ENCODE measurements at places on chromosomes 4 and X.

DNA sequence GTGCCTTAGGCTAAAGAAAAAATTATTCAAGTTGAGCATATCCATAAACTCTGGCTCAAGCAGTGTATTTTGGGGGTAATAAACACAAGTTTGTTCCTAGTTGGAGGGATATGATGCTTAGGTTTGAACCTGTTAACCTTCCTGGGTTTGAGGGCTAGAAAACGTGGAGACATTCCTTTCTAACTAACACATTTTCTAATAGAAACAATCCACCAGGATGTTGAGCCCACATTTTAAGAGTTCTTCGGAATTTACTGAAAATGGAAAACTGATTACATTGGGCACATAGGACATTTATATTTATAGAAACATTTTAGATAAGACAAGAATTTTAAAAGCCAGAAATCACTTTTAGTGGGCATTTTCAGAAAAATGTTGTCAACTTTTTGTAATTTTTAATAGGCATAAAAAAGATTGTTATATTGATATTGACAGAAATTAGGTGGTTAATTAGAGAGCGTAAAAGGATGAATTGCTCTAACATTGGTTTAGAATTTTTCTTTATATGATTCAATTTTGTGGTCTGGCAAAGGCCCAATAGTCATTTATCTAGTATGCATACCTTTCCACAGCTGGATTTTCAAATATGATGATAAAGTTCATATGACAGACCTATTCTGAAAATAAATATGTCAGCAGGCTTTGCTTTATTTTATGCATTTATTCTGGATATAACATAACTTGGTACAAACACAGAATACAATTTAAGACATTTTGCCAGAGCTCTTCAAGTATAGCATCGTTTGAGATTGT, 49.2 kb downstream of the CEP44 start:
- DNase-seq: no peak

DNA sequence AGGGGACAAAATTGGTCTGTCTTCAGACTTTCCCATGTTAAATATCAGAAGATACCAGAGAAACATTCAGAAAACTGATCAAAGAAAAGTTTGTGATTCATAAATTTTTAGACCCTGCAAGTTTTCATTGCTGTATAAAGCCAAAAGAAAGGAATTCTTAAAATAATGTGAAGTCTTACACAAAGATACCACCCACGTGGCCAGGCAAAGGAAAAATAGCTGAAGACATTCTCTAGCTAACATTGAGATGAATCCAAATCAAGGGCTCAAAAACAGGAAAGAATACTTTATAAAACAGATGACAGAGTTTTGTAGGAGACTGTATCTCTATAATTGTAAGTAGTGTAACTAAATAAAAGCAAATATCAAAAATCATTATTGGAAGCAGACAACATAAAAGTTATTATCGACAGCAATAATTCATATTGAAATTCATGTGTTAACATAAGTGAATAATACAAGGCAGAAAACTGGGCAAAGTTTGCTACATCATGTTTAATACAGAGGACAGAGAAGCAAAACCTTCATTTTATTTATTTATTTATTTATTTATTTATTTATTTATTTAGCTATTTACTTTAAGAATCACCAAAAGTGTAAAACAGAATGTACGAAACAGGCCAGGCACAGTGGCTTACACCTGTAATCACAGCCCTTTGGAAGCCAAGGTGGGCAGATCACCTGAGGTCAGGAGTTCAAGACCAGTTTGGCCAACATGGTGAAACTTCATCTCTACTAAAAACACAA, 204.6 kb upstream of the SLIT2 start:
- DNase-seq: no peak

DNA sequence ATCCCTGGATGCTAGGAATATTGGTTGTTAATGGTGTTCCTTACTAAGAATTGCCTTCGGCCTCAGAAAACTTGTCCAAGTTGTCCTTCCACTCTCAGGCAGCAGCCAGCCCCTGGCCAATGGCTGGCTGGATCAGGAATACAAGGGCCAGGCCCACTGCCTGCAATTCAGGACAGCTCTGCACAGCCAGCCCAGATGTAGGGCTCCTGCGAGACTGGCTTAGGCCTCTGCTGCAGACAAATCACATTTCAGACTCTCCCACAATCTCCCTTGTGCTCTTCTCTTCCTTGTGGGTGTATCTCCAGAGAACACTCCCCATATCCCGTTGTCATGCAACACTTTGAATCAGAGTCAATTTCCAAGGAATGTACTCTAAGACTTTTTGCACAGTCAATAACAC, 747.6 kb upstream of the FTHL17 start:
- DNase-seq: no peak

GRCh38 chr4:154838155-154838554, 57.1 kb downstream of the RBM46 start:
- no peak for DNase-seq

DNA sequence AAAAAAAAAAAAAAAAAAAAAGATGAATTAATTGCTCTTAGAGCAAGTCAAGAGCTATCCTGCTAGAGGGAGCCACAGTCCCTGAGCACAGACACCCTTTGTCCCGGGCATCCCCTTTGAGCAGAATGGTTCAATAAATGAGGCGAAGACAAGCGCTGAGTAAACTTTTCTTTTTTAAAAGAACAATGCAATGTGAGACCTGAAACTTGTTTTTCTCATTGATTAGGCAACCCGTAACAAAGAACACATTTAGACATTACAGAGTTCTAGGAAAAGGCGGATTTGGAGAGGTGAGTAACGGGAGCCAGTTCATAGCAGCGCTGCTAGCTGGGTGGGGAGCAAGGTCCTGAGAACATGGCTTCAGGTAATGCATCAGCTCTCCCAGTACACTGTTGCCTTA, 46.1 kb downstream of the GRK4 start:
- no peak for DNase-seq

GRCh38 chr4:145909773-145910172, 28.9 kb downstream of the ZNF827 start:
- no peak for DNase-seq

DNA sequence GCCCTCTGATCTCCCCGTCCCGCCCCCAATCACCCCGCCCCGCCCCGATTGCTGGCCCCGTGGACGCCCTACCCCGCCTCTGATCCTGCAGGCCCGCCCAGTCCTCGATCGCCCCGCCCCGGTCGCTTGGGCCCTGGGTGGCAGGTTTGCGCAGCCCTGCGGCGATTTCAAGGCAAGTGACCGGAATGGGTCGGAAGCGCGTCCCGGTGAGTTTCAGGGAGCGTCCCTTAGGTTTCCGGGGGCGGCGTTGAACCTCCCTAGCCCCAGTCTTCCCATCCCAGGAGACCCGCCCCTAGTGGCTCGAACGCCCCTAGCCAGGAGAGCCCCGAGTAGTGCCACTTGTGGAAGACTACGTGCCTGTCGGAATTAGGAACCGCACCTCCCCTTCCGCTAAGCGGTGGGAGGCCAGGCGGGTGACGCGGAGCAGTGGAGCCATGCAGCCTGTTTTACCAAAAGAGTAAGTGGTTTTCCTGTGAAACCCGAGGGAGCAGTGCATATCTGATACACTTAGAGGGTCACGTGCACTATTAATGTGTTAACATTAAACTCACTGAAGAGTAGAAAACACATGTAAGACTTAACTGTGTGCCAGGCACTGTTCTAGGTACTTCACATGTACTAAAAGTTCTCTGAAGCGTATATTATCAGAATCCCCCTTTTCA, 354 bp upstream of the TEC start:
- DNase-seq: peak; percentile 83
